ENCODE measurements at places on chromosomes 1 and 21.

DNA sequence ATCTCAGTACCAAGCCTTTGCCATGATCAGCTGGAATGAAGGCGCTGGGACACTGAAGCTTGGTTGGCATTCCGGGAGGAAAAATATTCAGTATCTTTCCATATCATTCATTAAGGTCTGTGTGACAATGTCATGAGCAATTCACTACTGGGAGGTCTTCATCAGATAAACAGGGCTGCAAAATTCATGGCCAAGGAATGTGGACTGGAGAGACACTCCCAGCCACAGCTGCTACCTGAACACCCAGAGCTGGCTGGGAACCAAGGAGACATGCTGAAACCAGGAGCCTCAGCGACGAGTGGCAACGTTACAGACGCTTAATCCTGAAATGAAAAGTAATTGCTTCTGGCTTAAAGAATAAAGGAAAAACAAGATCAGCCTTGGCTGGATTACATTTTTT lies 30.6 kb upstream of the DDAH1 start:
- DNase-seq = no peak

DNA sequence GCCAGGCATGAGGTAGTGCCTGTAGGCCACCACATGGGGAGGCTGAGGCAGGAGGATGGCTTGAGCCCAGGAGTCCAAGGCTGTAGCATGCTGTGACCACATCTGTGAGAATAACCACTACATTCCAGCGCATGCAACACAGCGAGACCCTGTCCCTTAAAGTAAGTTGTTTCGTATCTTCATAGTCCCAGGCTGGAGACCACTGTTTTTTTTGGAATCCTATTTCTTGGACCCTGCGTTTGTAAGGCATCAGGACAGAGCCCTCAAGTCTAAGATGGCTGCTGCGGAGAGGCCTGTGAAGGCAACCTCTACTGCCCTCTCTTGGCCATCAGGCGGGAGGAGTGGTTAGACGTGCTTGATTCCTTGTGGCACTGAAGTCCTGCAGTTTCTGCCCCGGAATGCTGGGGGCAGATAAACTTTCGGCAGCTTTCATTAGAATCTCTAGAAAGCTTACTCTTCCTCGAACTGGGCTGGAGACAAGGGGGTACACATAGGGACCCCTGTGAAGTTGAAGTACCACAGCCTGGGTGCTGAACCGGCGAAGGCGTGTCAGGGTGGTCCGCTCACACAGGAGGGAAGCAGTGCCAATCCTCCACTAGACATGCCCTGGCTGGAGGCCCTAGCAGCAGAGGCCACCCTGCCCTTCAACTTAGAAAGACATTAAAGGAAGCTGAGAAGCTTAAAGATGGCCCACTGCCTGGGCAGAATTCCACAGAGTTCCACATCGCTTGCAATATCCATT lies 36.6 kb downstream of the RABIF start:
- peak; percentile 1 for DNase-seq

DNA sequence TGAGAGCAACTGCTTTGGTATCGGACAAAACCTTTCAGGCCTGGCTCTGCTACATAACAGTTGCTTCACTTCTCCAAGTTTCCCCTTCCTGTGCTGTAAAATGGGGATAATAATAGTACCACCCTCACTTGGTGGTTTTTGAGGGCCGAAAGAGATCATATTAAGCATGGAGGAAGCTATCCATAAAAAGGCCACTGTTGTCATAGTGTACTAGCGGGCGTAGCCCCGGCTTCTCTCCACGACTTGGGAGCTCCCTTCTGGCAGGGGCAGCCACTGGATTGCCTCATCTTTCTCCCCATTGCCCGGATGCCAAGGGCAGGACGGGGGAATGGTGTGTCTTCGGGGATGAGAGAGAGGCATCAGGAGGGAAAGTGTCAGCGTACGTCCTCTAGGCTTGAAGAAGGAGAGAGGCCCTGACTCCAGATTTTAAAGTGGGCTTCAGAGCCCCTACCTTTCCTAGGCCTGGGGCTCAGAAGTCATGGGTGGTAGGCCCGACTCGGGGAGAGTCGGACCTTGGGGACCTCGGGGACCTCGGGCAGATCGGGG lies 548 bp upstream of the MFSD2A start:
- no peak for DNase-seq

DNA sequence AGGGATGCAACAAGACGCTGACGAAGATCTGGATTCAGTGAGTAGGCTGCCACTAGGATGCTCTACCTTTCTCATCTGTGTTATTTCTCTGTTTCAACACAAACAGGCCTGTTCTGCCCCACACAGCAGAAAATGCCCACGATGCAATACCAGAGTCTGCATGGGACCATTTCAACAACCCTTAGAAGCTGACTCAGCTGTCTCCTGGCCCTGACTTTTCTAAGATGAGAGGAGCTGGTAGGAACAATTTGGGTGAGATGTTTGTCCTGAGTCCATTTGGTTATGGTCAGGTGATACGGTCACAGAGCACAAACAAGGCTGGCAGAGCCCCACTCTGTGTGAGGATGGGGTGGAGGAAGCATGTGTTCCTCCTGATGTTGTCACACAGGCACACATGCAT lies 11.5 kb upstream of the SLC2A1 start:
- no peak for DNase-seq

- DNase-seq = no peak
Measured at GRCh38 chr1:42779725-42780124, 5.1 kb upstream of the TMEM269 start.

DNA sequence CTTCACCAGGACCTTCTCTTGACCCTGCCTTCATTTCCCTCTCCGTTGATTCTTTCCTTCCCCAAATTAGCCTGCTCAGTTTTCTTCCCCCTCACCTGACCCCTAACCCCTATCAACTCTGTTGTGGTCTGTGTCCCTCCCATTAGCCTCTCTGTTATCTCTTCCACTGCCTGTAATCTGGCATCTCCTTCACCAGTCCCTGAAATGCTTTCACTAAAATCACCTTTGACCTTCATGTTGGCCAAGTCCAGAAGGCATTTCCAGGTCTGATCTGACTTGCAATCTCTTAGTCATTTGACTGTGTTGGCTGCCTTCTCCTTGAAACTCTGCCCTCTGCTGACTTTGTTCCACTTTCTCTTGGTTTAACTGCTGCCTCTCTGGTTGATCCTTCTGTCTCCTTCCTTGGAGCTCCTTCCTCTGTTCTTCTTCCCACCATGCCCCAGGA lies 28.2 kb downstream of the ATP8B2 start:
- DNase-seq = no peak

GRCh38 chr1:46285730-46286477 lies 17.5 kb downstream of the LRRC41 start:
- DNase-seq = peak; percentile 90

- DNase-seq = no peak
Measured at GRCh38 chr1:55836086-55836485, 620.9 kb upstream of the USP24 start.

DNA sequence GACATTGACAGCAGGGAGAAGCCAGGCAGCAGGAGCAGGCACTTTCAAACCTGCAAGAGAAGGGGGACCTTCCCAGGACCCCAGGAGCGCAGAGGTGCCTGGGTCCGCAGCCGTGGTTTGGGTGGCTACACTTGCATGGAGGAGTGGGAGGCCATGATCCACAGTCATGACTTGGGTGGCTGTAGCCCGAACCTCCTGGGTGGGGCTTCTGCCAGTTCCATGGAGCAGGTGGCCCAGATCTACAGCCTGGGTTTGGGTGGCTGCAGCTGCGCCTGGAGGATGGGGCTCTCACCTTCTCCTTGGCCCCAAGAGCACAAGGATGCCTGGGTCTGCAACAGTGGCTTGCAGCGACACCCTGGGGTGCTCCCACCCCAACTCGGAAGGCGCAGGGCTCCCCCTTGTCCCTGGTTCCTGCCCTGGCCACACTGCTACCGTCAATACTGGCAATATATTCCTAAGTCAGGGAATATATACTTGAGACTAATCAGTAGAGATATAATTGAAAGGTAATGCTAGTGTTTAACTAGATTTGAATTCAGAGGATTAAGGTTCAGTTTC lies 2.3 kb upstream of the OR6K6 start:
- DNase-seq = no peak

DNA sequence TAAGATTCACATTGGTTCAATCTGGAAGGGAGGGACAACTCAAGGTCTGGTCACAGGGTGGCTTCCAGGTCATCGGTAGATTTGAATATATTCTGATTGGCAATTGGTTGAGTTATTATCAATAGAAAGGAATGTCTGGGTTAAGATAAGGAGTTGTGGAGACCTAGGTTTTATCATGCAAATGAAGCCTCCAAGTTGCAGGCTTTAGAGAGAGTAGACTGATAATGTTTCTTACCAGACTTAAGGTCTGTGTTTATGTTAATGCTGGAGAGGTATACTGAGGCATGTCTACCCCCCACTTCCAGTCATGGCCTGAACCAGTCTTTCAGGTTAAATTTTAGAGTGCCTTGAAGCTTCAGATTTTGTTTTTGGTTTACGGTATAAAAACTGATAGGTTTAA lies 29.7 kb downstream of the USP25 start:
- DNase-seq = no peak

DNA sequence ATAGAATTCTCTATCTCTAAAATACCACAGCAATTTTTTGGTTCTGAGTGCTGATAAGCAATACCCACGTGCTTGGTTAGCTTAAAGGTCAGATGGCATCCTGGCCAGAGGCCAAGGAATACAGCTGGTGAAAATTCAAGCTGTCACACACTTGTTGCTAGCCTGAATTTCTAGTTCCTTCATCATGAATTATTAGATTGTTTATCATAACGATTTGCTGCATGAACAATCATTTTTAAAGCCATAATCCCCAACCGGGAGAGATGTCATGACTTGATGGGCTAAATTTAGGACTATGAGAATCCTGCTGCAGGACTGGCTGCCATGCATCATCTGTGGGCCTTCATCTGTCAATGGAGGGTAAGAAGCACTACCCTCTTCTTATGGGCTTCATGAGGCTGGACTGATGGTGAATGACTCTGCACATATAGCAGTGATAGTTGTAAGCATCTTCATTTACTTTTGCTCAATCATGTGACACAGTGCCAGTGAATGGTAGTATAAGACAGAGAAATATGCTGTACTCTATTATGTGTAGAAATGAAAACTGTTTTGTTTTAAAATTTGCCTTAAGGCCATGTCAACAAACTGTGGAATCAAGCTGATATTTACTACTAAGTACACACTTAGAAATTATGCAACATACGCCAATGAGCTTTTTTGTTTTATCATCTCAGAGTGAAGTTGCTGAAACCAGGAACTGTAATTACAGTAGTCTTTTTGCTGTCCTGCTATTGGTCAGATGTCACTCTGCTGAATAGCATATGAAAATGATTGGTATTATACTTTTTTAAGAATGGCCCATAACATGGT lies 80.5 kb upstream of the RALGPS2 start:
- peak; percentile 56 for DNase-seq

DNA sequence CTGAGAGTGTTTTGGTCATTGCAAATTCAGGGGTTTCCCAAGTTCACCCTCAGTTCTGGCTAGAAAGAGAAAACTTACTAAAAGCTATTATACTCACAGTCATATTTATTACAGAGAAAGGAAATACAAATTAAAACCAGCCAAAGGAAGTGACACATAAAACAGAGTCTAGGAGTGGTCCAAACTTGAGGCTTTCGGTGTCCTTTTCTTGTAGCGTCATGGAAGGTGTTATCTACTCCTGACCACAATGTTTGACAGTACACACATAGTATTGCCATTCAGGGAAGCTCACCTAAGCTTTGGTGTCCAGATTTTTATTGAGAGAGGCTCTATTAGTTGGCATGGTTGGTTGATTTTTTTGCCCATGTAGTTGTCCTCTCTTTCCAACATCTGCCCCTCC lies 59.0 kb downstream of the SLC35A3 start:
- no peak for DNase-seq

GRCh38 chr1:97385536-97386277 lies 535.1 kb downstream of the DPYD start:
- no peak for DNase-seq

DNA sequence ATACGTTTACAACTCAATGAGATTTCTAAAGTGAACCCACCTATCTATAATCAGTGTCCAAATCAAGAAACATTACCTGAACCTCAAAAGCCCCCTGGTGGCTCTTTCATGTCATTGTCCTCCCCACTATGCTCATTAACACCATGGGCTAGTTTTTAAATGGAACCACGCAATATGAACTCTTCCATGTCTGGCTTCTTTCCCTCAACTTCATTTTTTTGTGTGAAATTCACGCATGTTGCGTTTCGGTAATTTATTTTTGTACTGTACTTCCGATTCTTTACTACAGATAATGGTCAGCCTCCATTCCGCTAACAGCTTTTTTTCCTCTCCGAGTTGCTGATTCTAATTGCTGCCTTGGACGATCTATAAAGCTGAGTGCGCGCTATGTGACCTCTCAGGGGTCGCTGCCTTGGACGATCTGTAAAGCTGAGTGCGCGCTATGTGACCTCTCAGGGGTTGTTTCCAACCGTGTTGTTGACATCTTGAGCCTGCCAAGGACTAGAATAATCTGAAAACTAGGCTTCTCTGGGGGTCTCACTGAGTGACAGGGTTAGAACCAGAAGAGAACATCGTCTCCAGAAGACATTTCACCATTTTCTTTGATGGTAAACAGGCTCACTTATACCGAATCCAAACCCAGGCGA lies 1.1 kb upstream of the CACYBP start:
- peak; percentile 92 for DNase-seq

- no peak for DNase-seq
Measured at GRCh38 chr1:89888480-89889322, 67.9 kb downstream of the LRRC8D start.

- peak; percentile 44 for DNase-seq
Measured at GRCh38 chr1:235642011-235642942, 7.3 kb downstream of the GNG4 start.

GRCh38 chr1:200780545-200781369 lies 42.1 kb downstream of the CAMSAP2 start:
- DNase-seq = no peak

DNA sequence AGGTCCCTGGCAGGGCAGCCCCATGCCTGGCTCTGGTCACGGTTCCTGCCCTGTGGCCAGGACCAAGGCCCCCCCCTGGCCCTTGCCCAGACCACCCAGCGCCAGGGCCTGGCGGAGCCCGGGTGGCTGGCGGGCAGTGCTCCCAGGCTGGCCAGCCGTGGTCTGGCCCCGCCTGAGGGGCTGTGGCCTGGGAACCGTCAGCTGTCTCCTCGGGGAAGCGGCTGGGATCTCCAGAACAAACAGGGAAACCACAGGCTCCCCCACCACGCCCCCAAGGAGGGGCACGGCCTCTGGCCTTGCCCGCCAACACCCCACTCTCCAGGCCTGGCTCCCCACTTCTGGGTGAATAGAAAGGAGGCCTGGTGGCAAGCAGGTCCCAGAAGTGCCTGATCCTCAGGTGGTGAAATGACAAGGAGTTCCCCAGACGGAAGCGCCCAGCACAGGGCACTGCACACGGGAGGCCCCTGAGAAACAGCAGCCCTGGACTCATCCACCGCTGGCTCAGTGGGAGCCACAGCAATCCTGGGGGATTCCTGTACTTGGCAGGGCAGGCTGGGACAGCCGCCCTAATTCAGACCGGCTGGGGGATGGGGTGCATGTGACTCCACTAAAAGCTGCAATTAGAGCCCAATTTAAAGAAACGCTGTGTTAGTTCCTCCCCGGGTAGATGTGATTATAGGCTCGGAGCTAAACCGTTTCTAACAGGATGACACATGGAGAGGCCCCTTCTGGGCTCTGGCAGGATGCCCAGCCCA lies 78.9 kb downstream of the RAP1GAP start:
- no peak for DNase-seq

- no peak for DNase-seq
Measured at GRCh38 chr1:3459940-3460671, 5.6 kb downstream of the ARHGEF16 start.

- DNase-seq = no peak
Measured at GRCh38 chr1:47924270-47925048, 72.7 kb downstream of the TRABD2B start.

GRCh38 chr1:160166166-160166868 lies 14.9 kb downstream of the ATP1A4 start:
- DNase-seq = no peak

GRCh38 chr1:202234331-202235002 lies 40.9 kb downstream of the LGR6 start:
- no peak for DNase-seq
